ENCODE measurements at places on chromosomes 4 and X.

DNA sequence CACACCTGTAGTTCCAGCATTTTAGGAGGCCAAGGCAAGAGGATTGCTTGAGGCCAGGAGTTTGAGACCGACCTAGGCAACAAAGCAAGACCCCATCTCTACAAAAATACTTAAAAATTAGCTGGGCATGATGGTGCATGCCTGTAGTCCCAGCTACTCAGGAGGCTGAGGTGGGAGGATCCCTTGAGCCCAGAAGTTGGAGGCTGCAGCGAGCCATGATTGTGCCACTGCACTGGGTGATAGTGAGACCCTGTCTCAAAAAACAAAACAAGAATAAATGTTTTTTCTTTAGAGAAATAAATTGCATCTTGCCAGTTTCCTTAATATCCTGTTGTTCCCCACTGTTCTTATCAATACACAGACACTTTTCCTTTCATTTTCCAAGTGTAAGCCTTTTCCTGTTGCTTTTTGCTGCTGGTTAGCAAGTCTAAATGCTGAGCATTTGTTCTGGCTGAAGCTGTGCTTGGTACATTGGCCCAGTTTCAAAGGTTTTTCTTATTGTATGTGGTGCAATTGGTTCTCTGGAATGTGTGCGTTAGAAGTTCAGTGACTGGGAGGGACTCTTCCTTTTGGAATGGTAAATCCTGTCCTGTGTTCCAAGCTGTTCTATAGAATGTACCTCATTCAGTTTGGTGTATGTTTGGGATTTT lies 98.2 kb downstream of the AFF1 start:
- DNase-seq: no peak

- DNase-seq: no peak
Observed at GRCh38 chr4:173125216-173125812, 43.3 kb upstream of the GALNT7 start.

GRCh38 chrX:37834937-37835336 lies 12.4 kb downstream of the DYNLT3 start:
- DNase-seq: no peak

GRCh38 chr4:87491436-87491835 lies 37.7 kb downstream of the SPARCL1 start:
- no peak for DNase-seq

- no peak for DNase-seq
Observed at GRCh38 chr4:28682847-28683246, 1822.2 kb downstream of the STIM2 start.

GRCh38 chr4:21856754-21857153 lies 91.8 kb downstream of the KCNIP4 start:
- DNase-seq: no peak

- no peak for DNase-seq
Observed at GRCh38 chr4:2818351-2818939, 25.2 kb upstream of the ADD1 start.

DNA sequence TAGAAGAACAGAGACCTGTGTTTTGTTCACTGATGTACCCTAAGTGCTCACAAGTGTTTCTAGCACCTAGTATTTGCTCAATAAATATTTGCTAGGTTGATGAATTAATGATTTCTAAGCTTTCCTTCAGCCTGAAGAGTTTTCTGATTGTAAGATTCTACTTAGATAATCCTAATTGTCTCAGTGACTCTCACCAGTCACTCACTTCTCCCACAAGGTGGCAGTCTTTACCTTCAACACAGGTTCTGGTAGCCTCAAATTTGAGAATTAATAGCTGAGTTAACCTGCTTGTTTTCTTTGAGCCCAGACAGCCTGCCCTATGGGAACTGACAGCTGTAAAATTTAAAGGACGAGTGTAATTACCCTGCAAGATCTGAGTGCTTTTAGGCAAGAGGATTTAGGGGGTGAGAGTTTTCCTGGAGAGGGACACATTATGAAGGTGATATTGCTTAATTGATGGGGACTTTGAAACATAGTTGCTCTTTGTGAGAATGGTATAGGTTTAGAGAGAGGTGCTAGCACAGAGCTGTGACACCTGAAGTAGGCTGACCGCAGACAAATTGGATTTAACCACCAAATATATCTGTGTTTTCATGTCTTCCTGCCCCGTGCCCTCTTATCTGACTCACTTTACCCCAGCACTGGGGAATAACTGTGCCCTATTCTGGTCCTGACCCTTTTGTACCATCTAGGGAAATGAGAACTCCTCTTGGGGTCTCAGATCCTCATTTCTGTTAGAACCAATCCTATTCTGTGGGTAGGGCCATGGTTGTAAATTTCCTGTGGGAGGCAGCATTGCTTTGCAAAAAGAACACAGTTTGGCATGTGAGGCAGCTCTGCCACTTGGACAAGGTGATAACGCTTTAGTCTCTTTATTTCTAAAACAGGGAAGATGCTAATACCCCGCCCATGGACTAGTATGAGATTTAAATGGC lies 27.7 kb downstream of the CD38 start:
- DNase-seq: no peak

- peak; percentile 81 for DNase-seq
Observed at GRCh38 chrX:8731559-8732395, at the start of gene ANOS1. TSS of gene ANOS1 (minus strand) at chrX:8732137. CDS start at chrX:8732036, 101 bp downstream.

DNA sequence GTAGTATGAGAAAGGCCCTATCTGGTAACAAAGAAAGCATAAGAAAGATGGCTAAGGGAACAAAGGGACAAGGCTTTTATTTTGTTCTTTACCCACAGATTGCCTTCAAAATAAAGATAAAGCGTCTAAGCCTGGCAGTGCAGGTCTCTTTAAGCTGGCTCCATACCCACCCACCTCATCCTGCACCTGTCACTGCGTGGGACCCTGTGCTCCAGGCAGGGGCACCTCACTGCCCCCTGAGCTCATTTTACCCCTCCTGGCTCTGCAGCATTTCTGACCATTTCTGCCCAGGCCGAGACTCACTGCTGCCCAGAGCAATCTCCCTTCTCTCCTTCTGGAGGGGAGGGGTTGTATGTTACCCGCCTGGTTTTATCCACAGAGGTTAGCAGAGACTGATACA lies 1.7 kb upstream of the CYP4V2 start:
- DNase-seq: no peak

DNA sequence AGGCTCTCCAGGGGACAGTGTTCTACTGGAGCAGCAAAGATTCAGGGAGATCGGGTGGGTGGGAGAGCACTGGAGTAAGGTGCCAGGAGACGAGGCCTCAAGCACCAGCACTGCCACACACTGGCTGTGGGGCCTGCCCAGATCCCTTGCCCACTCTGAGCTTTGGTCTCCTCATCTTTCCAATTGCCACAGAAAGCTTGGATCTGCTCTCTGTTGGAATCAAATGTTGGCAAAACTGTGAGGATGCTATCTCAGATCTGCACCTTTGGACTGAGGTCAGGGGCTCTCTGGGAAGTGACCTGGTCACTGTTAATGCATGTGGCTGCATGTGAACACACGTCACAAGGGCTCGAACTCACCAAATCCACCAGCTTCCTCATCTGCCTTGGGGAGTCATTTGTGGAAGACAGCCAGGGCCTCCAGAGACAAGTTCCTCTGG lies 1.3 kb downstream of the RIPPLY1 start:
- DNase-seq: no peak

GRCh38 chr4:170109586-170110284 lies 20.0 kb upstream of the AADAT start:
- DNase-seq: no peak

- no peak for DNase-seq
Observed at GRCh38 chr4:154741922-154742850, 1.6 kb upstream of the LRAT start.

- no peak for DNase-seq
Observed at GRCh38 chr4:140639066-140639465, 70.3 kb upstream of the UCP1 start.

DNA sequence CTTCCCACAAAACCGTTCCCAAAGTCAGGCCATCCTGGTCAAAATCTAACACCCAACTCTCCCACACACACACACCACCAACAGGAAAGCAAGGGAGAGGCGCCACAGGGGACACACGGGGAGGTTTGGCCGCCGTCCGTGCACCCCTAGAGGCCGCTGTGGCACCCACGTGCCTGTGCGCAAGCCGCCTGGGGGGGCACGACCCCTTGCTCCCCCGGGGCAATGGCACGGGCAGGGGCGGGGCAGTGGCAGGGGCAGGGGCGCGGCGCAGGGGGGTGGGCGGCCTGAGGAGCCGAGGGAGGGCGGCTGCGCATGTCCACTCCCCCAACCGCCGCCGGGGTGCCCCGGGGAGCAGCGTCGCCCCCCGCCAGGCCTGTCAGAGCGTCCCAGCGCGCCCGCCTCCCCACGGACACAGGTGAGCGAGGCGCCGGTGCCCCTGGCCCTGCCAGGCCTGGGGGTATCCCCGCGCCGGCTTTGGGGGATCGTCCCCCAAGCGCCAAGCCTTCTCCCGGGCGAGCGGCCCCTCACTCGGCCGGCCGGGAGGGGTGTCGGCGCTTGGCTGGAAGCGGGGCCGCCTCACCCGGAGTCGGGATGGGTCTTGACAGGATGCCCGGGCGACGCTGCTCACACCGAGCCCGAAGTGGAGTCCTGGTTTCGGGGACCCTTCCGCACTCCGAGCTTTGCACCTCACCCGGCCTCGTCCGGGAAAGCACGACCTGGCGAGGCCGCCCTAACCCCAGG lies at the start of gene ERAS:
ERAS (plus strand) TSS at position 379 of the 741 bp plus-strand sequence. CDS start 2,611 bp downstream, outside the sequence.
- DNase-seq: no peak

DNA sequence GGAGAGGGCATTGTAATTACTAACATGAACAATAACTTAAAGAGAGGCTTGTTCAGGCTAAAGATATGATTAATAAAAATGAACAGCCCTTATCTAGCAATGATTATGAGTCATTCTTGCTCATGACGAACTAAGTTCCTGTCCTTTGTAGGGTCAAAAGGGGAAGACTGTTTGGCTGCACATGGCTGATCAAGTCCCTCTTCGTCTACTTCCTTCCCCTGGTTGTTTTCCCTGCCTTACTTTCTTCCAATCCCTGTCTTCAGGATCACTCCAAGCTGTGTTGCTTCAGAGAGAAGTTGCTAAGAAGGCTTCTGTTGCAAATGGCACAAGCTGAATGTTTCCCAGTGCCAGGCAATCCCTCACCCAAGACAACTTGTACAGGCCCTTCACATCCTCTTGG lies 115.0 kb upstream of the HS3ST1 start:
- DNase-seq: no peak

DNA sequence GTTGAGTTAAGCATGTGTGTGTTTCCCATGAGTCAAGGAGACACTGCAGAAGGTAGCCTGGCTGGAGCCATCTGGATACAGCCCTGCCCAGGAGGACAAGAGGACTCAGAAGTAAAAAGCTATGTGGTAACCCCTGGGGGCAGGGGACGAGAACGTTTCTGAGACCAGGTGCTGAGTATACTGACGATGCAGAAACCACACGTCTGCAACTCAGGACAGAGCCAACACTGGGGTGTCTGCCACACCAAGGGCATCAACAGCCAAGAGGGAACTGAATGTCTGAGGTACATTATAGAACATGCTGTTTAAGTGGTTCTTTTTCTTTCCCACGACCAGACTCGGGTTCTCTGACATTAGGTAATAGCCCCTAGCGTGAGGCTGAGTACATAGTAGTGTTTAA lies 94.1 kb upstream of the GPR34 start:
- DNase-seq: no peak

GRCh38 chr4:177339477-177340374 lies 30.1 kb downstream of the NEIL3 start:
- no peak for DNase-seq

DNA sequence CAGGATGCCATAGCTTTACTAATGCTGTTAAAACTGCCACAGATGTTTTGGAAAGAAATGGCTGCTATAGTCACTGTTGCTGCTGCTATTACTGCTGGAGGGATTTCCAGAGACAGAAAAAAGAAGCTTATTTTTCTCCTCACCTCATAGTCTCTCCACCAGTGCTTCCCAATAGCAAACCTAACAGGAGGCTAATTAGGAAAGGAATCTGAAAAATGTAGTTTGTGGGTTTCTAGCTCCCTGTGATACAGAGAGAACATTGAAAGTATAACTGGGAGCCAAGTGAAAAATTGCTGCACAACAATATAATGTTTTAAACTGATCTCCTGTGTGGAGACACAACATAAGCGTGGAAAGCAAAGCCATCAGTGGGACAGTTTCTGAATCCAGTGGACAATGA lies 8.6 kb upstream of the TSPAN7 start:
- no peak for DNase-seq

DNA sequence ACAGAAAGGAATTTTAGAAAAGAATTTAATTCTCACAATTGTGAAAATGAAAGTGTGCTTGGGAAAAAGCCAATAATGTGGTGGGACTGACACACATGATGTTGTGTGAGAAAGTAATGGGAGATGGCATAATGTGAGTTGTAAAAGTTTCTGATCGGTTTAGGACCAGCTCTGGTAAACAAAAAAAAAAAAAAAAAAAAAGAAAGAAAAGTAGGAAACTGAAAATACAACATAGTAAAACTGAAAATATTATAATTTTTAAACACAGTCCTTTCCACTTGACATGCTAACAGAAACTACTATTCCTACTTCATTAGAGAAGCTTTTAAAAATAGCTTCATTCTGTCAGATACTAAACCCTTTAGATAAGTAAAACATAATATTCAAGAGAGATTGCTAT lies 28.2 kb downstream of the RAP1GDS1 start:
- DNase-seq: no peak

- no peak for DNase-seq
Observed at GRCh38 chr4:7666011-7666410, 231.3 kb upstream of the PSAPL1 start.

- no peak for DNase-seq
Observed at GRCh38 chr4:78247536-78248285, 190.6 kb downstream of the FRAS1 start.

DNA sequence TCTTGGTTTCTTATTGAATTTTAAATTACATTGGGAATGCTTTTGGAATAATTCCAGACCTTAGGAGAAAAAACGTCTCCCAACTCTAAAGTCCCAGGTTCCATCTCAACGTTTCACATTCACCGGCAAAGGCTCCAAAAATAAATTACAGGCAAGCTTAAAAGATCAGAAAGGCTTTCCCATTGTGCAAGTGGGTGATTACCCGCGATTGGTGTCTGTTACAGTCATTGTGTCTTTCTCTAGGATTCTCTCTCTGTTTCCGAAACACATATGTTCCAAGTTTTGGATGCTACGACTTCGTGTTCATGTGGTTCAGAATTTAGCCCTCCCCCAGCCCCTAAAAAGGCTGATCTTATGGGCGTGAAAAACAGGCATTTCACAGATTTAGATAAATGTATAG lies 41.8 kb downstream of the PALLD start:
- DNase-seq: no peak

DNA sequence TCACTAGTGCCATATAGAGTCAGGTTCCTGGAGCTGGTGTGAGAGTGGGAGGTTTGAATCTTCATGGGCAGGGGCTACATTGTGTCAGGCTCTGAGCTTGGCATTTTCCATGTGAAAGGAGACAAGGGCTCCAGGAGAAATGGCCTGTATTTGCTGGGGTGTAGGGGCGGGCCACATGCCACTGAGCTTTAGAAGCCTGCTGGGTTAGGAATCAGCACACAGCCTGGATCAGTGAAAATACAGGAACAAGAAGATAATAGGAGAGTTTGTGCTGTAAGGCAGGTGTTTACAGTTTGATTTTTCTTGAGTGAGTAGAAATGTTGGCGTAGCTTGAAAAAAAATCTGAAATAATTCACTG lies 35.4 kb downstream of the TBC1D14 start:
- no peak for DNase-seq

DNA sequence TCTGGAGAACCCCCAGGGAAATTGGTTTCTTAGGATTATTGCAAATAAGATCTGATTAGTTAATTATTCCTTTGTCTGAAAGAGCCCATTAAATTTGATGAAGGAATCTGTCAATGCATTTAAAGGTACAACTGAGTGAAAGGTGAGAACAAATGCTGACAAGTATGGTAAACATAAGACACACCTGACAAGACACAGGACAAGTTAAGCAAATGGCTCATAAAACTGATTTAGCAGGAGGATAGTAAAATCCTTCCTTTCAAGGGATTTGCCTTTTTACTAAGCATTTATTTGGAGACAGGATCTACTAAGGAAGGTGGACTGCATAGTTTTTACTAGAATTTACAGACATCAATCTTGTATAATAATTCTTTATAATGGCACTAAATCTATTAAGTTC lies 553.9 kb downstream of the SPRY1 start:
- DNase-seq: no peak
